Suprapubic skin (tissue), 4 donors: ENCODE measurements at places on chromosomes 13 and 19. TPM values are rescaled to one million over a fixed set of nuclear protein-coding genes. Genes with fewer than 3 reads are reported as not detected.
A peak's percentile ranks its signal among the peaks of the same experiment; 100 is the strongest.

CEBPA gene
- total RNA-seq: 86.3 TPM

MBD3L2 gene
- total RNA-seq: not detected

GRCh38 chr13:104281910-104282309, 1215.7 kb upstream of the SLC10A2 start:
- no peak for DNase-seq
- H3K4me1 ChIP-seq: no peaks in the 10 kb centered on the region
- no peaks in the 10 kb centered on the region for H3K36me3 ChIP-seq
- H3K27ac ChIP-seq: no peak overlapping the region

- no peak for DNase-seq
- H3K4me1 ChIP-seq: no peaks in the 10 kb centered on the region
- no peaks in the 10 kb centered on the region for H3K27me3 ChIP-seq
- no peaks in the 10 kb centered on the region for H3K36me3 ChIP-seq
- H3K27ac ChIP-seq: no peak overlapping the region
Measured at GRCh38 chr13:108968566-108968965, 339.2 kb downstream of the MYO16 start.

GRCh38 chr13:26561651-26562511, 4.4 kb downstream of the WASF3 start:
- H3K4me3 ChIP-seq: no peak overlapping the region
- H3K27me3 ChIP-seq: peaks cover 7% of the 10 kb centered on the region
- peaks cover 22% of the 10 kb centered on the region for H3K4me1 ChIP-seq
- peak overlapping the region; percentile 67 for H3K27ac ChIP-seq
- no peak for DNase-seq

DNA sequence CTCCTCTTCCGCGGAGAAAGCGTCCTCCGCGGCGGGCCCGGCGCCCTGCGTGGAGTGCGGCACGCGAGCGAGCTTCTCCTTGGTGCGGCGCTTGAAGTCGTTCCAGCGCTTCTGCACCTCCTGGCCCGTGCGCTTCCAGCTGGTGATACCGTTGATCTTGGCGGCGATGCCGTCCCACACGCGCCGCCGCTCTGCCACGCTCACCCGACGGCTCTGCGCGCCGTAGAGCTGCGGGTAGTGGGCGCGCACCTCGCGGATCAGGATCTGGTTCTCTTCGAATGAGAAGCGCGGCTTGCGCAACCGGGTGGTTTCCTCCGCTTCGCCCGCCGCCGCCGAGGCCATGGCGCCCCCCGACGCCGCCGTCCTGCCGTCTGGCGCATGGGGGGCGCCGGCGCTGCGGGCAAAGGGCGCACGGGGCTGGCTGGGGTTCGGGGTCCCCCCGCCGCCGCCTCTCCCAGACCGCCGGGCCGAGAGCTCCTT, 941 bp downstream of the MYPOP start:
- H3K4me3 ChIP-seq: peak overlapping the region; percentile 72
- no peaks in the 10 kb centered on the region for H3K27me3 ChIP-seq
- peaks cover 24% of the 10 kb centered on the region for H3K4me1 ChIP-seq
- no peak overlapping the region for H3K27ac ChIP-seq
- no peak for DNase-seq

DNA sequence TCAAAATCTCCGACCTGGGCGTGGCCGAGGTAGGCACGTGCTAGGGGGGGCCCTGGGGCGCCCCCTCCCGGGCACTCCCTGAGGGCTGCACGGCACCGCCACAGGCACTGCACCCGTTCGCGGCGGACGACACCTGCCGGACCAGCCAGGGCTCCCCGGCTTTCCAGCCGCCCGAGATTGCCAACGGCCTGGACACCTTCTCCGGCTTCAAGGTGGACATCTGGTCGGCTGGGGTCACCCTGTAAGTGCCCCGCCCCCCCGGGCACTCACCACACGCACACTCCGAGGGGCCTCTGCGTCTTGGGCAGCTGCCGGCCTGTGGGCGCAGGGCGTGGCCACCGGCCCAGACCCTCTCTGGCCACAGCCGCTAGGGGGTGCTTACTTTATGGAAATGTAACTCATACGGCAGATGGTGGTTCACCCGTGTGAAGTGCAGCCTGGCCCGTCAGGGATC, 14.9 kb downstream of the STK11 start:
- no peak for DNase-seq
- H3K36me3 ChIP-seq: peaks cover 55% of the 10 kb centered on the region
- no peaks in the 10 kb centered on the region for H3K27me3 ChIP-seq
- H3K4me3 ChIP-seq: no peak overlapping the region
